Germinal center (tissue), 1 donor: ENCODE measurements at places on chromosomes 1 and 21.

DNA sequence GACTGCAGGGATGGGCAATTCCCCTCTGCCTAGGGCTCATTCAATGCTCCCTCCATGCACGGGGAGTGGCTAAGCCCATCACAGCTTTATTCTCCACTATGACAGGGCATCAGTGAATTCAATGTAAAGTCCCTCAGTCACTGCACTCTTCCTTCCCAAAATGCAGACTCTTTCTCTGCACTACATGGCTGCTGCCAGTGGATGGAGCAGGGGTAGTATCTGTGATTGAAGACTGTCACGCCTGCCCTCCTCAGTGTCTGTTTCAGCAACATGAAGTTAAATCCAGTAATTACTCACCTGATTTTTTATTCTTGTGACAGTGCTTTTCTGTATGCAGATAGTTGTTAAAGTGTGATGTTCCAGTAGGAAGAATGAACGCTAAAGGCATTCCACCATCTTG, 1323.2 kb downstream of the AMY1C start:
- DNase-seq, result no peak

DNA sequence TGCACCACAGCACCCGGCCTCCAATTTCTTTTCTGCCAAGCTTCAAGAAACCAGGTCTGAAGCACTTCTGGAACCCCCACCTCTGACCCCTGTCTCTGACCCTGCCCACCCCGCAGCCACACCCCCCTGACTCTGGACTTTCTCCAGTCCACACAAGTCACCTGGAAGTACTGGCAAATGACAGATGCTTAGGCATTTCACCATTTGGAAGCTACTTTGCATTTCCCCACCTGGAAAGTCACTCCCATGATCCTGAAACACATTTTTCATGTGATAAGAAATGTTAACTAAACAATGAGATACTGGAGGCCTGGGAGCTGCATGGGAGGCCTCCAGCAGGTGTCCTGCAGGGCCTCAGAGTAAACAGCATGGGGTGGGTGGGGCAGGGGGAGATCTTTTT, 45.7 kb downstream of the NTPCR start:
- no peak for DNase-seq

- DNase-seq, result no peak
Observed at GRCh38 chr1:12604114-12604874, 13.7 kb downstream of the DHRS3 start.

GRCh38 chr1:198523182-198523950, 17.1 kb downstream of the ATP6V1G3 start:
- DNase-seq, result no peak

DNA sequence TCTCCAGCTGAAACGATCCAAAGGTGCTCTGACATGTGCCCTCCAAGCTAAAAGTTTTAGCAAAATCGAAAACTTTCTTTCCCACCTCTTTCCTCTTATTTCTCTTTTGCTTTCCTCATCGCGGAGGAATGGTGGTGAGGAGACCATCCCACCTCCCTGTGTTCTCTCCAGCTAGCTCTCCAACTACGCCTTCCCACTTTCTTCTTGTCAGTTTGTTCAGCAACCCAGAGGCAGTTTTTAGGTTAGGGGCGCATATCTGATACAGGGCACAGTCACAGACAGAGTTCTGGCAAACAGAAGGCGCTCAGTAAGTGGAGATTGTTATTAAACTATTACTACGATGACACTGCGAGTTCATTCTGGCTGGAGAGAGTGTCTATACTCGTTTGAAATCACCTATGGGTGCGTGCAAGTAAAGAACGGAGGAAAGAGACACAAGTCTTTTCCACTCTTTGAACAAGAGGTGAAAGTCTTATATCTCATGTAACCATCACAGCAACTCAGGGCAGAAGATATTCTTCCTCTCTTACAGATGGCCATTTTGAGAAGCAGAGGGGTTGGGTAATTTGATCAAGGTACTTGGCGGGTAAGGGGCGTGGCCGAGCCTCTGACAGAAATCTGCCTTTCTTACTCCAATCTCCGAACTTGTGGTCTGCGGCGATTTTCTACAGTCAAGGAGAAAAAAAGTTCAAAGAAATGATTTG, 13.9 kb downstream of the HLX start:
- DNase-seq, result no peak

- no peak for DNase-seq
Observed at GRCh38 chr1:51953079-51953478, 37.4 kb downstream of the RAB3B start.

DNA sequence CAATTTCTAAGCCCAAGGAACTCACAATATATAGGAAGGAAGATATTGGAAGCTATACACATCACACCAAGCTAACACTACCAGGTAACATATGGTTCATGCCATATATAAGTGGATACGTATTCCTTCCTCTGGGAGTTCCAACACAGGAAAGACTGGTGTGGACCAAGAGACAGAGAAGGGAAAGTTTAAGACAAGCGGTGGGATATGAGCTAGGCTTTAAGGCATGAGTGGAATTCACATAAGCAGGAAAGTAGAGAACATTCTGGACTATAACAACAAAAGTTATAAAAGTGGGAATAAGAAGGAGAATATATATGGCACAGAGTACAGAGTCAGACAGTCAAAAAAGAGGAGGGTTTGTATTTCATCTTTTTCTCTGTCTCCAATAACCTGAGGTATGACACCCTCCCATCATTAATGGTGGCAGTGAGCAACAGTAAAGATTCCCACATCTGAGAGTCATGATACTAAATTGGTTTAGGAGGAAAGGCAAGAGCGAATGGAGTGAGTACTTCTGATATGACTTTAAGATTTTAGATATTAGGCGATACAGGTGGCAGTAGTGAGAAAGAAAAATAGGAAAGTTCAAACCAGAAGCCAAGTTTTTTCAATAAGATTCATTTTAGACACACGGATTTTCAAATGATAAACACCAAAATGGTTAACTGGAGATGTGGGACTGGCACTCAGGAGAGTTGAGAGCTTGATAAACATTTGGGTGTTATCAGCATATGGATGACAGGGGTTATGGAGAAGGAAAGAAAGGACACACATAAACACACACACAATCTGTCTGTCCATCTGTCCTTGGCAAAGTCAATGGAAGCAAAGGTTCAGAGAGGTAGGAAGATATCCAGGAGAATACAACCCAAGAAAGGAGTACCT, 87.4 kb upstream of the TTC39A start:
- no peak for DNase-seq

GRCh38 chr1:232204269-232204668, 425.7 kb downstream of the SIPA1L2 start:
- DNase-seq, result no peak

- no peak for DNase-seq
Observed at GRCh38 chr1:73803380-73803779, 394.6 kb downstream of the LRRIQ3 start.

DNA sequence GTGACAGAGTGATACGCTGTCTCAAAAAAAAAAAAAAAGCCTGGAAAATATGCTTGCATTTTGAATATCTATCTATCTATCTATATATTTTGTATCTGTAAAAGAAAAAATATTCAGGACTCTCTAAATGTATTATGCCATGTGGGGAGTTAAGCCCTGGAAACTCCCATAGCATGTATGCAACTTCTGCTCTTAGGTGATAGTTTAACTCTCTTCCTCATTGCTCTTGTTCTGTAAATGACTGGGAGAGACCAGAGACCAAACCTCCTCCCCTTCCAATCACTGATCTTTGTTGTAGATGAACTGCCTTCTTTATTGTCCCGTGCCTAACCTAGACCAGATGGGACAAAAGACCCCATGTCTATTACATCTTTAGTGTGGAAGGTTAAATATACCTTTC, 37.6 kb upstream of the CAMTA1 start:
- DNase-seq, result no peak

GRCh38 chr1:13775459-13775858, 75.5 kb downstream of the PRDM2 start:
- DNase-seq, result no peak

DNA sequence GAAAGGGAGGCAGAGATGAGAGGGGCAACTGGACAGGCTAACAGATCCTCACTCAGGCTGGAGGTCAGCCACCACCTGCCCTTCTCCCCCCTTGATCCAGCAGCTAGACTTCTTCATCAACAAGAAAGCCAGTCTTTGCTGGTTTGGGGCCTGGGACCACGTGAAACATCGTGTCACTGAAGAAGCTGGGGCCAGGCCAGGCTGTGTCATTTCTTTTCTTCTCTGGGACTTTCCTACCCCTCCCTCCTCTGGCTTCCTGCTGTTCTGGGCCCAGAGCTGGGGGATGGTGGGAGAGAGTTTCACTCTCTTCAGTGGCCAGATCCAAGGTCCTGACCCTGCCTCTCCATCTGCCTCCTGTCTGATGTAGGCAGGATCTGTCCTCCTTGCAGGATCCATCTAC, 18.1 kb upstream of the SLC26A9 start:
- DNase-seq, result no peak

DNA sequence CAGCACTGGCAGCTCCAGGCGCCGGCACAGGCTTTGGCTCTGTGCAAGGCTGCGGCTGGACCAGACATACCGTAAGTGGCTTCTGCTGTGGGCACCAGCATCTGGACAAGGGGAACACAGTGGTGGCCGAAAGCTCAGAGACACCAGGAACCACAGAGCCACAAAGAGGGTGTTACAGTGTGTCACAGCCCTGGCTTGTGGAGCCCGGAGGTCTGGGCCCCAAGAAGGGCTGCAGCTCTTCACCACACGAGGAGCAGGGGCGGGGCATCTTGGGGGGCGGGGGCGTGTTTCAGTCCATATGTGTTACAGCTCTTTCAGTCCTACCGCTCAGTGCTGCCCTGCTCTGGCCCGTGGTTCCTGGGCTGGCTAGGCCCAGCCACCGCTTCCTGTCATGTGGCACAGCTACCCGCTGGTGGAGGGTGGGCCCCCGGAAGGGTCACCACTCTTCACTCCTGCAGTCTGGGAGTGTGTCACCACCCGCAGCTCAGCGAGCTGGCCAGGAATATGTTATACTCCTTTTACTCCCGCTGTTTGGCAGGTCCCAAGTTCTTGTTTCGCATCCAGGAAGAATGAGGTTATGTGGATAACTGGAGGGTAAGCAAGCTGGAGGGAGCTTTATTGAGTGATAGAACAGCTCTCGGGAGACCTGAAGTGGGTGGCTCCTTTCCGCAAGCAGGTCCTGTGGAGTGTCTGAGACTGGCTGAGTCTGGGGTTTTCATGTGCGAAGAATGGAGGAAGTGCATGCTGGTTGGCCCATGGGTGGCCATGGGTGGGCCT, 3.3 kb upstream of the LSM10 start:
- DNase-seq, result peak; percentile 40

DNA sequence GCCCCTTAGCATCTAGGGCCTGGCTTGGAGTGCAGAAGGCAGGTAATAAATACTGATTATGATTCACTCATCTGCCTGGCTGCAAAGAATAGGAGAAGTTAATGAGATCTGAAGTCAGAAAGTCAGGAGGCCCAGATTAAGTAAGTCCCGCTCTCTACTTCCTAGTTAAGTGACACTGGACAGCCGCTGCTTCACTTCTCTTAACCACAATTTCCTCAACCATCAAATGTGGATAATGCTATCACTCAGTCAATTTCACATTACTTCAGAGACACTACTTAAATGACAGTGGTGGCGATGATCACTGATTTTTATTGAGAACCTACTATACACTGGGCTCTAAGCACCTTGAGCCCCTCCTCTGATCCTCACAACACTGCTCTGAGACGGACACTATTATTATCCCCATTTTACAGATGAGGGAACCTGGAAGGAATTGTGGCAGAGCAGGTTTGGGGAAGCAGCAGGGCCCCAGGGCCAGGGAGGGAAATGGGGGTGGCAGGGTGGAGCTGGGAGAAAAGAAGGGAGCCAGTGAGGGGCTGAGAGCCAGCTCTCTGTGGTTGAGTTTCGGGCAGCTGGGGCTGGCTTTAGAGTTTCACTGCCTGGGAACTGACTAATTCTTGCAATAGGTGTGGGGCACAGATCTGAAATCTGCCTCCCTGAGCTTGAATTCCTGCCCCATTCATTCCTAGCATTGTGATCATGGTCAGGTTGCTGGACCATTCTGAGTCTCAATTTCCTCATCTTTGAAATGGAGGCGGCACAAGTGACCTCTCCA, 2.4 kb upstream of the E2F2 start:
- DNase-seq, result no peak

GRCh38 chr1:9993561-9994075, 3.4 kb upstream of the RBP7 start:
- DNase-seq, result no peak

GRCh38 chr1:12251442-12251841, 21.6 kb downstream of the VPS13D start:
- no peak for DNase-seq

DNA sequence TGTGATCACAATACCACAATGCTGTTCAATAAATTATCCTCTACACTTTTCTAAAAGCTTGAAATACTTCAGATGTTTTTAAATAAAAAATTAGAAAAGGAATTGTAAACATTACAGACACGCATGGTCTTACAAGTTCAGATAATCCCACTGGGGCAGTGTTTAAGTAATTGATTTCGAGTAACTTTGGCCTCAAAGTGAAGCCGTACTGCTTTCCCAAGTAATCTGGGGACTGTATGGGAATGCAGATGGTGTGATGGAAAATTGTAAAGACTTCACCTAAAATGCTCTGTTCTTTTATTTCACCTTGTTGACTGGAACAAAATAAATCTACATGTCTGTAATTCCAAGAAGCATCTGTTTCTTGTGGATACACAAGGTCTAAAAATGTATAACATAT, 401.7 kb upstream of the LYPLAL1 start:
- no peak for DNase-seq
